Camera-type eye (tissue), 1 donor: ENCODE measurements at places on chromosomes 5 and 9. TPM values are rescaled to one million over a fixed set of nuclear protein-coding genes. Genes with fewer than 3 reads are reported as not detected.

DROSHA gene
- 113 TPM for total RNA-seq

ARID3C gene
- total RNA-seq: not detected

TNFSF15 gene
- 1.0 TPM for total RNA-seq

P4HA2 gene
- total RNA-seq: 61.8 TPM

LOX gene
- total RNA-seq: 85.4 TPM

ARL14EPL gene
- not detected for total RNA-seq

GTF3C4 gene
- 28.4 TPM for total RNA-seq

PCDHA6 gene
- total RNA-seq: 5.6 TPM

BTNL8 gene
- total RNA-seq: not detected
